ENCODE measurements at places on chromosomes 3 and 15.
A peak's percentile ranks its signal among the peaks of the same experiment; 100 is the strongest.

DNA sequence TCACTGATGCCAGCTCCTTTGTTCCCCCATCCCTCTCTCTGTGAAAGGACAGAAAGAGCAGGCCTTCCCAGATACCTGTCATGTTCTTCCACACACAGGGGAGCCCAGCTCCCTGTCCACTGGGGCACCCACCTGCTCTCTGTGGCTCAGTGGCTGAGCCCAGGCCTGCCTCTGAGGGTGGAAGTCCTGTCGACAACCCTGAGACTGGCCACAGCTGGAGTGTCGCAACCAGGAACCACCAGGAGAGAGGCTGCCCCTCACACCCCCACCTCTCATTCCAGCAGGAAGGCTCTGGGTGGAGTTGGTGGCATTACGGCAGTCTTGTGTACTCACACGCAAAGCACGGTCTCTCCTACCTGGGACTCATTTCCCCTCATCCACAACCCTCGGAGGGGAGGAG is 66.3 kb downstream of the MEGF11 start:
- no peak for DNase-seq

DNA sequence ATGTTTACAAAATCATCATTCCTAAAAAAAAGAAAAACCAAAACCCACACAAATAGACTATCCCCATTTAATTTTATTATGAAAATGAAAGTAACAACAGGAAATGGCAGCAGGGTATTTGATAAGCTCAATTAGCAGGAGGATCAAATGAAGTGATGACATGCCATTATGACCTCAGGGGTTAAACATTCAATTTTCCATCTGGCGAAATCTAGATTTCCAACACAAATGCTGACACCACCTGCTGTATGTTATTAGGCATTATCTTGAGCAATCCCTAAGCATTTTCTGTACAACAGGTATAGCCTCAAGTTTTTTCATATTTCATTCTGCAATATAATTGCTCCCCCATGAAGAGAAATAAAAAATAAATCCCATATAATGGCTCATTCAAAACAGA is 57.1 kb downstream of the SHQ1 start:
- DNase-seq, result no peak

GRCh38 chr15:83784975-83785374 is 131.1 kb downstream of the ADAMTSL3 start:
- no peak for DNase-seq

DNA sequence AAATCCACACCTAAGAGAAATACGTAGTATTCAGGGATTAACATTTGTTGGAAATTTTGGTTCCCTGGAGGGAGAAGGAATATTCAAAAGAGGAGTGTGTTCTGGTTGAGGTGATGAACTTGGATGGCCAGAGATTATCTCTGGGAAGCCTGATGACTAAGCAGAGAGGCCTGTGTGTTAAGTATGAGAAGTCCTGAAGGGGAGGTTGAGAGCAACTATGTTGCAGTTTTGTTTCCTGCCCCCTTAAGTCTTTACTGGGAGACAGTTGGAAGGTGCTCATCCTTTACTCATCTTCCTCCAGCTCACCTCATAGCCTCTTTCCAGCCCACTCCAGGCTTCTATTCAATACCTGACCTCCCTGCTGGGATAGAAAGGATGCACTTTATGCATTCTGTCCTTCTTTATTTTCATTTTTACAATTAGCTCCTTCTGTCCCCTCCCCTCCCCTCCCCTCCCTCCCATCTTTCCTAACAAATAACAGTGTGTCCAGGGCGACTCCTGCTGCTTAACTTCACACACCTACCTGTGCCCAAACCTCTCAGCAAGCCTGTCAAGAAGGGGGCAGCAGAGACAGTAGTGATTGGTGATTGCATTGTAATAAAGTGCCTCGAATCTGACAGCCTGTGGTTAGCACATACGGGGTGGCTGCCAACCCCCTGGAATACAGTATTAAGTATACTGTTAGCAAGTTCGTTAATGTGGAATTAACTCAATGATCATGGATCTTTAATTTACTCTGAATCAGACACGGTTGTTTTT is 11.9 kb downstream of the RAP2B start:
- DNase-seq, result no peak

- DNase-seq, result no peak
Measured at GRCh38 chr3:105233010-105233409, 133.7 kb upstream of the ALCAM start.

DNA sequence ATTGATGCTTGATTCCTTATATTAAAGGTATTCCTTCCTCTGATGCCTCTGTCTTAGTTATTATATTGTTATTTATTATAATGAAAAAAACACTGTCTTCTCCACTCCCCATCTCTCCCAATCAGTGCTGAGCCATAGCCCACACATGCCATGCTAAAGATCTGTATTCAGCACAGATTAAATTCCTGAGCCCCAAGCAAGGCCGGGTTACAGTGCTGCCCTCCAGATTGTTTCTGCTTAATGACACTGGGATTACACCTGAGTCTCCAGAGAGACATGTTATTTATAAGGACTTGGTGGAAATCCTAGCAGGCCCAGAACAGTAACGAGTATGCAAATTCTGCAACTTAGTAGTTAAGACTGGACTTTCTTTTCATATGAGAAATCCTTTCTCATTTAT is 305.9 kb upstream of the UMPS start:
- no peak for DNase-seq

GRCh38 chr3:104359546-104359945 is 1007.2 kb upstream of the ALCAM start:
- DNase-seq, result no peak

- no peak for DNase-seq
Measured at GRCh38 chr3:11452885-11453847, 181.0 kb downstream of the ATG7 start.

GRCh38 chr3:179682426-179683080 is 29.7 kb downstream of the USP13 start:
- DNase-seq, result no peak

DNA sequence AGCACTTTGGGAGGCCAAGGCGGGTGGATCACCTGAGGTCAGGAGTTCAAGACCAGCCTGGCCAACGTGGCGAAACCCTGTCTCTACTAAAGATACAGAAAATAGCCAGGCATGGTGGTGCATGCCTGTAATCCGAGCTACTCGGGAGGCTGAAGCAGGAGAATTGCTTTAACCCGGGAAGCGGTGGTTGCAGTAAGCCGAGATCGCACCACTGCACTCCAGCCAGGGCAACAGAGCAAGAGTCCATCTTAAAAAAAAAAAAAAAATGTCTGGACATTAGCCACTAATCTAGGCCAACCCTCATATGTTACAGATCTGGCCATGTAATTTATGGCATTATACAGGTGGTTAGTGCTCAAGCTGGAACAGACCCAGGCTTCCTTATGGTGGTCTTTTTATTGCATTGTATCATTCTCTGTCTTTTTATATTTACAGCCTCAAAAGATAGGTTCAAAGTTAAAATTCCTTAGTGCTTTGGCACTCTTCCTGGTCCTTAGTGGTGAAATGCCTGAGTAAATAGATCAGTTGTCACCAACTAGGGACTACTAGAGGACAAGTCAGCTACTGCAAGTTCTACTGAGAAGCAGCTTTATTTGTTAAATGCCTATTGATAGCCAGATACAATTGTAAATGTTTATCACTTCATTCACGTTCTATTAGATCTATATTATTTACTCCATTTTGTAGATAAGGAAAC is 16.0 kb downstream of the STARD9 start:
- DNase-seq, result no peak

- DNase-seq, result no peak
Measured at GRCh38 chr3:166446291-166446690, 609.1 kb upstream of the BCHE start.

- no peak for DNase-seq
Measured at GRCh38 chr15:62257996-62258521, 93.0 kb upstream of the C2CD4B start.

- DNase-seq, result no peak
Measured at GRCh38 chr3:38588371-38588971, 61.0 kb downstream of the SCN5A start.

- DNase-seq, result no peak
Measured at GRCh38 chr3:164095279-164095678, 983.0 kb downstream of the SI start.

- no peak for DNase-seq
Measured at GRCh38 chr3:71226565-71227269, 356.8 kb downstream of the FOXP1 start.

- DNase-seq, result no peak
Measured at GRCh38 chr3:52176180-52176752, 21.7 kb upstream of the ALAS1 start.

DNA sequence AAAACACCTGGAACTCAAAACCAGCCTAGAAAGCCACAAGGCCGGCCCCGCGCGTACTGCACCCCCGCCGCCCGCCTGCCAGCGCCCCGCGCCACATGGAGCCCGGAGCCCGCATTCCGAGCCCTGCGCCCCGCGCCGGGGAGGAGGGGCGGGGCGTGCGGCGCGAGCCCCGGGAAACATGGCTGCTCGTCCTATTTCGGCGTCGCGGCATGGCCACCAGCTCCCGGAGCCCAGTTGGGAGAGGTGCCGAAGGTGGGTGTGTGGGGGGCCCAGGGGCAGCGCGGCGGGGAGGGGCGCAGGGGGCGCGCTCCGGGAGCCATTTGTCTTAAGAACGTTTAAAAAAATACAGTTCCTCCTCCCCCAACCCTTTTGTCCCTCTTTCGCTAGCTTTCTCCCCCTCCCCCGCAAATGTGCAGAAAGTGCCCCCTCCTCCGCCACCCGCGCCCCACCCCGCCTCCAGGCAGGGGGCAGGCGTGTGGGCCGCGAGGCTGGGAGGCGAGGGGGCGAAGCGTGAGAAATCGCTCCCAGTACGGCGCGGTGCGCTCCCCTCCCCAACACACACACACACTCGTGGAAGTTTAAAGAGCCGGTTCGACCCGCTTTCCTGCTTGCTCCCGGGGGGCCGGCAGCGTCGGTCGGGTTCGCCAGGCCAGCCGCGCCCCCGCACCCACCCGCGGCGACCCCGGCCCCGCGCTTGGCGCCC is 2.5 kb downstream of the ANP32A start:
- peak; percentile 75 for DNase-seq

DNA sequence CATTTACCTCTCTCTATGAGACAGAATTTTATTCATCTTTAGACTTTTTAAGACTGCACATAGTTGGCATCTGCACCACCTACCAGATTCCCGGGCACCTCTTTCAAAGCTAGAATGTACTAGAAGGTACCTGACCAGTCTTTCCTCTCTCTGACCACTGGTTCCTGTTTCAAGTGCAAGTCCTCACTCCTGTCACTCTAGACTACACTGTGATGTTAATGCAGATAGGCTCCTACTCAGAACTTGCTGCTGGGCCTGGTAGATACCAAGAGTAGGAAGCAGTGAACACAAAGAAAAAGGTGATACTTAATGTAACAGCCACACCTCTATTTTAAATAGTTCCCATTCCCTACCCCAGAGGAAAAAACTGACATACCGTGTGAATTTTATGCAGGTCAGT is 8.1 kb upstream of the TCAIM start:
- DNase-seq, result no peak

DNA sequence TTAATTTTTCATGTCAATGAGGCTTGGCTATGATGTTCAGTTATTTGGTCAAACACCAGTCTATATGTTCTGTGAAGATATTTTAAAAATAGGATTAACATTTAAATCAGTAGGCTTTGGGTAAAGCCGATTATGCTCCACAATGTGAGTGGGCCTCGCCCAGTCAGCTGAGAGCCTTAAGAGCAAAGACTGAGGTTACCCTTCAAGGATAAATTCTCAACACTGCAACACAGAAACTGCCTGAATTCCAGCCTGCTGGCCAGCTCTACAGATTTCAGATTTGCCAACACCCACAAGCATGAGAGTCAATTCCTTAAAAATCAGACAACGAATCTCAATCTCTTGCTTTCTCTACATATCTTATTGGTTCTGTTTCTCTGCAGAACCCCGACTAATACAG is 188.3 kb downstream of the PLCH1 start:
- no peak for DNase-seq

DNA sequence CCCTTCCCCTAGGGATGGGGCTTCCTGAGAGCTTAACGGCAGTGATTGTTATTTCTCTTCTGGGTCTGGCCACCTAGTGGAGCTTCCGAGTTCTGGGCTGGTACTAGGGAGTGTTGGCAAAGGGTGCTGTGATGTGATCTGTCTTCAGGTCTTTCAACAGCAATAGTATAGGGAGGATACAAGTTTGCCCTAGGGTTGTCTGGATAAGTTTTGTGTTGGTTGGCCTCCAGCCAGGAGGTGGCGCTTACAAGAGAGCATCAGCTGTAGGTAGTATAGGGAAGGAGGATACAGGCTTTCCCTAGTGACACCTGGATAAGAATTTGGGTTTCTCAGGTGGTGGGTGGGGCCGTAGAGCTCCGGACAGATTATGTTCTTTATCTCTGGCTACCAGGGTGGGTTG is 19.2 kb upstream of the CPOX start:
- no peak for DNase-seq

DNA sequence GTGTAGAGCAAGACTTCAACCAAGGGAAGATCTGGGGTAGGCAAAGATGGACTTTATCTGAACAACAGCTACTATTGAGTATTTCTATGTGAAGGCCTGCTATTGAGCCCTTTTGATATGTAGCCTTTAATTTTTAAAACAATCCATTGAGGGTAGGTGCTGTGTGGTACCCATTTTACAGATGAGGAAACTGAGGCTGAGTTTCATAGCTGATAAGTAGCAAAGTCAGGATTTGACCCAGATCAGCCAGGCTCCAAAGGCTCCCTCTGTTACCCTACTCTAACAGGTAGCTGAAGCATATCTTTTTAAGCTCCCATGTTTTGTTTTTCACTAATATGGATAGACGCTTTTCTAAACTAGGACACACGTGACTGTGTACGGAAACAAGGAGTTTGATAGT is 2.4 kb upstream of the FGD5 start:
- no peak for DNase-seq

GRCh38 chr15:80475572-80475971 is 71.4 kb downstream of the ARNT2 start:
- no peak for DNase-seq

- DNase-seq, result no peak
Measured at GRCh38 chr3:169133178-169134161, 530.0 kb downstream of the MECOM start.

DNA sequence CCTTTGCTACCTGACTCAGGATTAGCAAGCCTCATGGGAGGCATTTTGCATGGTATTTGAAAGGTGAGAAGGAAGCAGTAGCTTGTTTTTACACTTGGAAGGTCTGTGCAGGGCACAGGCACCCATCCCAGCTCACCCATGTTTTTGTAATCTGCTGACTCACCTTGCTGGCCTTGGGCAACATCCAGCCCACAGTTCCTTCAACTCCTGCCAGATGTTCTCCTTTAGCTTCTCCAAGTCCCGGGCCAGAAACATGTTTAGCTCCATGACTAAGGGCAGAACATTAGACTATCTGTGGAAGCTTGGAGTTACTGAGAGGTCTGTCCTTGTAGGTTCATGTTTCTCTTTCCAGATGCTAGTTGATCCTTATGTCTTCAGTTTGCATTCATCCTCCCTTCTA is 12.4 kb upstream of the ZNF770 start:
- no peak for DNase-seq

GRCh38 chr15:42139596-42139995 is 16.8 kb downstream of the PLA2G4F start:
- DNase-seq, result no peak

GRCh38 chr3:10002951-10003350 is 16.3 kb upstream of the EMC3 start:
- no peak for DNase-seq

Data from NCI-H526 treated with DMSO at 0.1 percent for 48 hours (cell line).